Stimulated activated CD8-positive, alpha-beta memory T cell treated with anti-CD3 and anti-CD28 coated beads, Interleukin-15, amount 100 ng/mL, for 1 hour (primary cell): ENCODE measurements at places on chromosomes 3 and 15.

DNA sequence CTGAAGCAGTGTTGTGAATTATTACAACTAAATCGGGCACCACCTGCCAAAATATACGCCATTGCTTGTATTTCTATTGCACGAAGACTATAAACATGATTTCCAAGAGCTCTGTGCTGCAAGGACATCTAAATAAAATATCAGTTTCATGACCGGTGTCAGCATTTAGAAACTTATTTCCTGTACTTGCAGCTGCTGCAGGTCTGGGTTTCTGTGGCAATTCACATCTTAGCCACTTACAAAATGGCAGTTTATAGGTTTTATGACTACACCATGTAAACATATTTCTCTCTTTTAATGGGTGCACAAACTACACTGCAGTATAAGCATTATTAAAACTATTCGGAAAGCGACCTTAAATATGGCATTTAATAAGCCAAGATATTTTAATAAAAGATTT, 359.4 kb downstream of the VPS13C start:
- no peak for DNase-seq

DNA sequence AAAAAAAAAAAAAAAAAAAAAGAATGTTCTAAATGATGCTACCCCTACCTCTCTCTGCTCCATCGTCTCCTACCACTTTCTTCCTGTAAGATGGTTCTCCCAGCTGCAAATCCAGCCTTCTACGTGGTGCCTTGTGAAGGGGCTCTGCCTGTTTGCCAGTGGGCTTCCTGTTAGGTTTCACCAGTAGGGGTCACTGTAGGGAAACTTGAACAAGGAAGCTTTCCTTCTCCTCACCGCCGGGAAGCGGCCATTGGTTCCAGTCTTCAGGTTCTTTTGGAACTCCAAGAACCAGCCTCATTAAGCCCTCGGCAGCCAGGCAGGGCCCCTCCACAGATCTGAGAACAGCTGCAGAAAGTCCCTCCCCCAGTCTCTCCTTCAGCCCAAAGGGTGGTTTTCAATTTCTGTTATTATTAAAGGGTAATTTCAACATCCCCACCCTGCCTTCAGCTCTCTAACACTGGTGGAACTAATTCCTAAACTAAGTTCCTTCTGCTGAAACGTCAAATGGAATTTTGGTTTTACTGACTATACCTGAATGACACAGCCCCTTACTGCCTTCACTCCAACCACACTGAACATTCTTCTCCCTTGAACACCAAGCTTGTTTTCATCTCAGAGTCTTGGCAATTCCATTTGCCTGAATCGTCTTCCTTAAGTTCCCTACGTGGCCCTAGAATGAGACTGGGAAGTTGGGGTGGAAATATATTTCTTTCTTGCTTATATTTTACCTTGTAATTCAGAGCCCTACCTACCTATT, 13.5 kb downstream of the MCCC1 start:
- no peak for DNase-seq

DNA sequence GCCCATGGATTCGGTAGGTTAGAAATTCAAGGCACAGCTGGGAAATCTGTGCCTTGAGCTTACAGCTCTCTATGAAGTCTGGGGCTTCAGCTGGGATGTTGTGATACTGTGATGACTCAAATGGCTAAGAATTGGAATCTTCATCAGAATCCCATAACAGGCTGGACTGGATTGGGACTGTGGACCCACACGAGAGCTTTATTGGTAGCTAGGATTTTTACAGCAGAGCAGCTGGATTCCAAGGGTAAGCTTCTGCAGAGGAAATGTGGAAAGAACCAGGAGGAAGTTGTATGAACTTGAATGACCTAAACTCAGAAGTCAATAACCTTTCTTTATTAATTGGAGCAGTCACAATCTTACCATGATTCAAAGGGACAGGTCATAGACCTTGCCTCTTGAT, 1187.1 kb downstream of the ROBO1 start:
- no peak for DNase-seq

- DNase-seq, result no peak
Observed at GRCh38 chr3:61724183-61724582, 162.8 kb downstream of the PTPRG start.

GRCh38 chr3:172247525-172248274, 200.6 kb downstream of the GHSR start:
- DNase-seq, result no peak

DNA sequence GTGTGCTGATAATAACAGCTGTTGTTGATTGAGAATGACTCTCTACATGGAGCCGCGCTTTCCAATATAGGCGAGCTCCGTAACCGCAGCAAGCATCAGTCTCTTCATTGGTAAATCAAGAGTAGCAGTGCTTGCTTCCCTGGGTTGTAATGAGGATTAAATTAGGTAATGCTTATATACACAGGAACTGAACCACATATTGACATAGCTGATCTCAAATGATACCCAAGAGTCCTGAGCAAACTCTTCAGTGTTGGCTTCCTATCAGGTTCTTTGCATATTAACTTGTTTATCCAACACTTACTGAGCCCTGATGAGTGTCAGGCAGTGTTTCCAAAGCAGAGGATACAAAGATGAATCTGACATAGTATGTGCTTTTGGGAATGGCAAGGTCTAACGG, 46.4 kb upstream of the SLCO3A1 start:
- DNase-seq, result no peak

DNA sequence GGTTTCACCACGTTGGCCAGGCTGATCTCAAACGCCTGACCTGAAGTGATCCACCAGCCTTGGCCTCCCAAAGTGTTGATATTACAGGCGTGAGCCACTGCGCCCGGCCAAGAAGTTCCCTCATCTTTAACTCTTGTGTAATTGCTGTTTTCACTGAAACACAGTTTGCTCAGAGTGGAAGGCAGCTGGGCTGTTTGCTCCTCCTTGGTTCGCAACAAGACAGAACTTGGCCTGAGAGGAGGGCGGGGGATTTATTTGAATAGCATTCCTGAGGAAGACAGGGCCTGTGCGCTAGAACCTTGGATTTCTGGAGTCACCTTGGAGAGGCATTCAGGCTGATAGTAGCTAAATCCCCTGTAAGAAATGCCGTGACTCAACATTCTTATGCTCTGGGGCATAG, 226.7 kb upstream of the MCTP2 start:
- no peak for DNase-seq

- DNase-seq, result no peak
Observed at GRCh38 chr15:22827125-22827524, 11.3 kb upstream of the NIPA2 start.

- no peak for DNase-seq
Observed at GRCh38 chr3:186772281-186772694, 11.1 kb upstream of the EIF4A2 start.

DNA sequence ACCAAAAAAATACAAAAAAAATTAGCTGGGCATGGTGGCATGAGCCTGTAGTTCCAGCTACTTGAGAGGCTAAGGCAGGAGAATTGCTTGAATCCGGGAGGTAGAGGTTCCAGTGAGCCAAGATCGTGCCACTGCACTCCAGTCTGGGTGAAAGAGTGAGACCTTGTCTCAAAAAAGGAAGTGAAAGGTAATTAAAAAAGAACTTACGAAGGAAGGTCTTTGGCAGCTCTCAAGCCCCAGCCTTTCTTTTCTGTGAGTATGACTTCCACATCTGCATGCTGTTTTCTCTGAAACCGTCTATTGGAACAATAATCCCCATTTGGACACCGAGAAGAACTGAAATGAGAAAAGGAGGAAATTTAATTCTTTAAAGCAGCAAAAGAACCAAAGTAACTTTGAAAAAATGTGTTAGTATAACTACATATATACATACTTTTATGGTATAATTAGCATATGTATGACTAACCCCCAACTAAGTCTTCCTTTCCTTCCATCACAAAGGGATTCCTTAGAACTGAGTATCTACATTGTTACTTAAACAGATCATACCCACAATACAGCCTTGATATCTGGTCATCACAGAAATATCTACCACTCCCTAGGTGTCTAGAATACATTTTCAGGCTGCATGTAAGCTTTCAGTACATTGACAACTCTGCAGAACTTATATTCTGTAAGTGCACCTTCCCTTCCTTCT, 50.1 kb downstream of the SETD2 start:
- no peak for DNase-seq

- no peak for DNase-seq
Observed at GRCh38 chr15:100808691-100809090, 70.9 kb upstream of the ALDH1A3 start.

DNA sequence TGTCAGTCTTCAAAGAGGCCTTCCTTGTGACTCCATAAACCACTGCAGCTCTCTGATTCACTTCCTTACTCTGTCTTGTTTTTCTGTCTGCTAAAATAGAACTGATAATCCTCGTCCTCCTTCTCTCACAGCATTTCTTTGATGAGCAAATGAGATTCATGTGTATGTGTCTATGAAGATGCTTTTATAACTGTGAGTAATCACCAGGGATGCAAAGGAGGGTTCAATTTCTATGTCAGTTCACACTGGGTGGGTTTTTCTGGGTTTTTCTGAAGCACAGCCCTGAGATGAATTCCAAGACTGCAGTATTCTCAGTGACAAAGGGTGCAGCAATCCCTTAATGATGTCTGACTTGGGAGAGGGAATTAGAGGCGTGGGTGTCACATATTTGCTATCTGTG, 746.6 kb upstream of the CFAP20DC start:
- DNase-seq, result no peak

DNA sequence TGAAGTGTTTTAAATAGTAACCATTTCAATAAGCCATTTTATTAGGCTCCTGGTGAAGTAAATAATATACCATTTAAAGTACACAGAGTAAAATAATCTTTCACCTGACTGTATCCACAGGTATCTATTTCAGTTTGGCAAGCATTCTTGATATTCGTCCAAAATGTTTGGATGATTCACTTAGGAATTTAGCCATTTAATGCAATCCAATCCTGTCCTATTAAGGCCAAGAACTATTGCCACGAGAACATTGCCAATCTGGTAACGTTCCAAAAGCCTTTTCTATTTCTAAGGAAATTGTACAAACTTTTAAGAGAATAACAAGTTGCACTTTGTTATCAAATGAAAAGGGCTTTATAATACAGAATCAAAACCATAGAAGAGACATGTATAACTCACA, 209.8 kb upstream of the THRB start:
- no peak for DNase-seq
